Testis (tissue), 5 donors: ENCODE measurements at places on chromosomes 13 and 19. TPM values are rescaled to one million over a fixed set of nuclear protein-coding genes. Genes with fewer than 3 reads are reported as not detected.

Gene NANOS3
- 9.3 TPM for polyA plus RNA-seq

Gene PEAK3
- polyA plus RNA-seq, result 0.16 TPM

Gene TEAD2
- polyA plus RNA-seq, result 29.6 TPM

GRCh38 chr19:48799358-48800300 is 11.2 kb downstream of the BCAT2 start:
- no peaks in the 10 kb centered on the region for H3K36me3 ChIP-seq
- H3K4me3 ChIP-seq, result no peak overlapping the region
- no peaks in the 10 kb centered on the region for H3K27me3 ChIP-seq
- DNase-seq, result no peak
- peaks cover 12% of the 10 kb centered on the region for H3K4me1 ChIP-seq
- no peak overlapping the region for H3K27ac ChIP-seq

DNA sequence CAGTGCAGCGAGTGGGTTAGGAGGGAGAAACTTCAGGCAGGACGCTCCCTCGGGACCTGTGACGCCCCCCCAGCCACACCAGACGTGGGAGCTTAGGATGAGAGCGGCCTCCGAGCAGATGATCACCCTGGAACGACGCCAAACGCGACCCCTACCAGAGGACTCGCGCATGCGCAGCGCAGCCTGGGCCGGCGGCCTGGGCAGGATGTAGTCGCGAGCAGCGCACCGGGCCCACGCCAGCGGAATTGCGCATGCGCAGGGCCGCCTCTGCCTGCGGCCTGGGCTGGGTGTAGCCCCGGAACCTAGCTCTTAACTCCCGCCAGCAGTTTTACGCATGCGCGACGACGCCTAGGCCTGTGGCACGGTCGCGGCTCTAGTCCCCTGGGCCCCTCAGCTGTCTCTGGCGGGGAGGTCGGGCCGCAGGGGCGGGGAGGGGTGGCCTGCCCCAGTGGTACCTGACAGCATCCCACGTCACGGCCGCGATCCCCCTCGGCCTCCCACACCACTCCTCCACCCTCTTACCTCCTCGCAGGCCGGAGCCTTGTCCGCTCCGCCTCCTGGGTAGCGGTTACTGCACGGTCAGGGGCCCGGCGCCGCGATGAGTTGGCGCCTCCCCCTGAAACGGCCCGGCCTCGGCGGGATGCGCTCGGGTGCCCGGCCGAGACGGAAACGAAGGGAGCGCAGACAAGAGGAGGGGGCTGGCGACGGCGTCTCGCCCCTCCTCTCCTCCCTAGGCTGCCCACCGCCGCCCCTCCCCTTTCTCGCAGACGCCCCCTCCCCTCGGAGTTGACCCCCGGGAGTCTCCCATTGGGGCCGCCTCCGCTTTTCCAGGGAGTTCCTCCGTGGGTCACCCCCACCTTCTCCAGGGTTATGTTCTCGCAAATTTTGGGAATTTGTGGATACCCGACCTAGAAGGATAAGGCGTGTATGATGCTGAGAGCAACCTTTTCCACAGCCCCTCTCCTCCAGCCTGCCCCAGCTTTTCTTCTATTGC is at the start of gene RCBTB2:
TSS of gene RCBTB2 (minus strand) at position 575 of the 994 bp plus-strand sequence. CDS start 11,141 bp downstream, outside the sequence.
- DNase-seq, result peak; percentile 98
- H3K27me3 ChIP-seq, result no peaks in the 10 kb centered on the region
- no peaks in the 10 kb centered on the region for H3K4me1 ChIP-seq
- peak within 1 kb of the TSS; percentile 92 for H3K4me3 ChIP-seq

DNA sequence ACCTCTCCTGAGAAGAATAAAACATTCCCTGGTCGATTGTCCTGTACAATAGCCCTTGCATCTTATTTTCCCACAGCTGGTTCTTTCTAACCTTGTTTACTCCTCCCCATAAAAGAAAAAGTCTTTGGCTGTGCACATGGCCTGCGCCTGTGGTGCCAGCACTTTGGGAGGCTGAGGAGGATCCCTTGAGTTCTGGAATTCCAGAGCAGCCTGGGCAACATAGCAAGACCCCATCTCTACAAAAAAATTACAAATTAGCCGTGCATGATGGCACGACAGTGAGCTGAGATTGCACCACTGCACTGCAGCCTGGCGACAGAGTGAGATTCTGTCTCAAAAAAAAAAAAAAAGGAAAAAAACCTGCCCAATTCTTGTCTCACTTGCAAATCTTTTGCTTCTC is 7.2 kb upstream of the NUP62 start:
- no peaks in the 10 kb centered on the region for H3K27me3 ChIP-seq
- no peak for DNase-seq
- H3K4me3 ChIP-seq, result no peak overlapping the region
- no peaks in the 10 kb centered on the region for H3K36me3 ChIP-seq

DNA sequence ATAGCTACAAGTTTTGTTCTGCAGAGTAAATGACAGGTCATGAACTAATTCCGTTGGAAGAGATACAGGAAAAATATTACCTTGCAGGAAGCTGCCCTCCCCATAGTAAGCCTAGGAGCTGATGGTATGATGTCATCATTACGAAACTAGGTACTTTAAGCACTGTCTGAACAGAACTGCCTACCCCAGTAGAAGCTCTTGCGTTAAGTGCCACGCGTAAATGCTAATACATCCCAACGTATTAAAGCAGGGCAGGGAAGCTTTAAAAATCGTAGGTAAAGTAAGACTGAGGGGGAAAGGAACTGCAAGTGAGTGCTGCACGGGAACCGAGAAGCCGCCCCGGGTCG is 572 bp downstream of the UGGT2 start:
- H3K4me3 ChIP-seq, result peak overlapping the region; percentile 94
- H3K36me3 ChIP-seq, result no peaks in the 10 kb centered on the region
- peak overlapping the region; percentile 88 for H3K27ac ChIP-seq
- no peaks in the 10 kb centered on the region for H3K27me3 ChIP-seq

DNA sequence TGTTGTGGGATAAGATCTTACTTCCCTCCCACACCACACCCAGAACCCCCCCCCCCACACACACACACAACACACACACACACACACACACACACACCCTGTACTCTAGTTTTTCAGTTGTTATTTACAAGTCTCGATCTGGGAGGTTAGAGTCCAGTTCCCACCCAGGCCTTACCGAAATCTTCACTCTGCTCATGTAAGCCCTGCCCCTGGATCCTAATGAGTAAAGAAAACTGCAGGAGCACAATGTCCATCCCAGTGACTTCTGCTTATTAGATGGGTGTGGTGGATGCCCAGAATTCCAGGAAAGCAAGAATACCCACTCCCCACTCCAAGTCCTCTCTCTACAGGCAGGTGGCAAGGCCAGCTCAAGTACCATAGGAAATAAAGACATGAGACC is 23.0 kb downstream of the STARD13 start:
- no peak overlapping the region for H3K27ac ChIP-seq
- H3K27me3 ChIP-seq, result no peaks in the 10 kb centered on the region
- no peaks in the 10 kb centered on the region for H3K36me3 ChIP-seq
- no peak overlapping the region for H3K4me3 ChIP-seq
- no peak for DNase-seq

DNA sequence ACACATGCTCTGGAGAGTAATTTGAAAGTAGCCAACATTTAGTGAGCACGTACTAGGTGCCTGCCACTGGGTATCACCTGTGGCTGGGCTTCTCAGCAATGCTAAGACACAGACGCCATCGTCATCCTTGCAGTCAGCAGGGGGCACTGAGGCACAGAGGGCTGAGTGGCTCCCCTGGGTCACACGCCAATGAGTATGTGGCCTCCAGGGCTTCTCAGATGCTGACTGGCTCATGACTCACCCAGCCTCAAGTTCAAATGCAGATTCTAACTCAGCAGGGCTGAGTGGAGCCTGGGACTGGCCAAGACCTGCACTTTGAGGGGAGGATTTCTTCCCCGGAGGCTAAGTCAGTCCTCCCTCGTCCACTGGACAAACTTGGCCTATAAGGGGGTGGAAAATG is 115.1 kb upstream of the CACNA1A start:
- no peak for DNase-seq
- H3K4me1 ChIP-seq, result no peaks in the 10 kb centered on the region
- H3K36me3 ChIP-seq, result no peaks in the 10 kb centered on the region
- no peak overlapping the region for H3K4me3 ChIP-seq

DNA sequence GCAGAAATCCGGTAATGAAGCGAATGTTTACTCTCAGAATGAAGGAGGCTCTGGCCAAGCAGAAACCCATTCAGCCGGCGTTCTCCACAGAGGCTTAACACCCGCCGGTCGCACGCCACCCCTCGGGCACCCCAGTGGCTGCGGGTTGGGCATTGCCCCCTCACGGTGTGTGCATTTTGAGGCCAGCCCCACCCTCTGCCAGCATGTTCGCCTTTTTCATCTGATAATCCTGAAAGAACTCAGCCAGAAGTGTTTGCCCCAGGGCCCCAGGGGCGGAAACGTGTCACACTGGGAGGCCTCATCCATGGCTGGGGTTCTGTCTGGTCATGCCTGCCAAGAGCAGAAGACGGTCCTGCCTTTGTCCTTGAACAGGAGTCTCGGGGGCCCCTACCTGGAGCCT is 34.2 kb downstream of the COMP start:
- no peak overlapping the region for H3K4me3 ChIP-seq
- peaks cover 3% of the 10 kb centered on the region for H3K4me1 ChIP-seq
- H3K27me3 ChIP-seq, result no peaks in the 10 kb centered on the region
- no peak overlapping the region for H3K27ac ChIP-seq

- H3K4me1 ChIP-seq, result peaks cover 3% of the 10 kb centered on the region
- no peaks in the 10 kb centered on the region for H3K36me3 ChIP-seq
- no peaks in the 10 kb centered on the region for H3K27me3 ChIP-seq
- no peak for DNase-seq
- H3K27ac ChIP-seq, result no peak overlapping the region
Measured at GRCh38 chr13:29359181-29359580, 236.3 kb downstream of the SLC7A1 start.

DNA sequence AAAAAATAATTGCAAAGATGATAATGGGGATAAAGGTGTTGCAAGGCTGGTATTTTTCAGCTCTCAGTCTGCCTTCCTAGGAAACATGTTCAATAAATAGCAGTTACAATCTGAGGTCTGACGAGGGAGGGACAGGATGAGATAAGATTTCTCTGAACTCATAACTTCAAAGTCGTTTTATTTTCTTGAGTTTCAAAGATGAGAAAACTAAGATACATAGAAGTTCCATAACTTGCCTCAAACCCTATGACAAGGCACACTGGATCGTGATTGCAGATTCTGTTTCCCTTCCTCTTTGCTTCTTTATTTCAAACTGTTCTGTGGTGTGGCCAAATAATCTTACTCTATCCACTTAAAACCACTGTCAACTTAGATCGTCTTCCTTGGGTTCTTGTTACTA is 327.2 kb downstream of the GPC5 start:
- H3K27ac ChIP-seq, result no peak overlapping the region
- no peaks in the 10 kb centered on the region for H3K27me3 ChIP-seq
- H3K4me3 ChIP-seq, result no peak overlapping the region

DNA sequence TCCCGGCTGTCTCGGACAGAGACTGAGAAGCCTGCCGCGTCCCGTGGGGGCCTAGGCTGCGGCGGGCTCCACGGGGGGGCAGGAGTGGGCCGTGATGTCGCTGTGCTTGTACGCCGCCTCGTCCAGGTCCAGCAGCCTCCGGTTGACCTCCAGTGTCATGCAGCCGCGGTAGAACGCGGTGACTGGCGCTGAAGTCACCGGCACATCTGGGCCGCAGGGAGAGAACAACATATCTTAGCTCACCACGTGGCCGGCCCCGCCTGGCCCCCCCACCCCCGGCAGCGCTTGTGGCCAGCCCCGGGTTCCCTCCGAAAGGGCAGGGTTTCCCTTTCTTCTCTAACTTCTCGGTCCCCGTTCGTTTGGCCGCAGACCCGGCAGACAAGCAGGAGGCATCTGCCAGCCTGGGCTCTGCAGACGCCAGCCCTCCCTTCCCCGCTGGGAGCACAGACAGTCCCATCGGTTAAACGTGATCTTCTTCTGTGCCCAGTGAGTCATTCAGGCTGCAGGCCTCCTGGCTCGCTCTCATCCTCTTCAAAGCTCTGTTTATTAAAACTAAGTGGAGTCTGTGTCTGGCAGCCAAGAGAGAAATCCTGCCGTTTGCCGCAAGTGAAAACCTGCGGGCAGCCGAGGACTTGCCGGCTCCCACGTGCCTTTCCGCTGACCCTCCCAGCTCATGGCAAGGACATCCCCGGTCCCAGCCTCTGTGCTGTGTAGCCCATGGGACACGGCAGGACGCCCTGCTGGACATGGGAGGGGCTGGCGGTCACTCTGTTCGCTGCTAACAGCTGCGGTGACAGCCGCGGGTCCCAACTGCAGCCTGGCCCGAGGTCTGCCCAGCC is 42.8 kb downstream of the GAS6 start:
- peak; percentile 84 for DNase-seq
- no peaks in the 10 kb centered on the region for H3K27me3 ChIP-seq
- H3K4me3 ChIP-seq, result no peak overlapping the region

DNA sequence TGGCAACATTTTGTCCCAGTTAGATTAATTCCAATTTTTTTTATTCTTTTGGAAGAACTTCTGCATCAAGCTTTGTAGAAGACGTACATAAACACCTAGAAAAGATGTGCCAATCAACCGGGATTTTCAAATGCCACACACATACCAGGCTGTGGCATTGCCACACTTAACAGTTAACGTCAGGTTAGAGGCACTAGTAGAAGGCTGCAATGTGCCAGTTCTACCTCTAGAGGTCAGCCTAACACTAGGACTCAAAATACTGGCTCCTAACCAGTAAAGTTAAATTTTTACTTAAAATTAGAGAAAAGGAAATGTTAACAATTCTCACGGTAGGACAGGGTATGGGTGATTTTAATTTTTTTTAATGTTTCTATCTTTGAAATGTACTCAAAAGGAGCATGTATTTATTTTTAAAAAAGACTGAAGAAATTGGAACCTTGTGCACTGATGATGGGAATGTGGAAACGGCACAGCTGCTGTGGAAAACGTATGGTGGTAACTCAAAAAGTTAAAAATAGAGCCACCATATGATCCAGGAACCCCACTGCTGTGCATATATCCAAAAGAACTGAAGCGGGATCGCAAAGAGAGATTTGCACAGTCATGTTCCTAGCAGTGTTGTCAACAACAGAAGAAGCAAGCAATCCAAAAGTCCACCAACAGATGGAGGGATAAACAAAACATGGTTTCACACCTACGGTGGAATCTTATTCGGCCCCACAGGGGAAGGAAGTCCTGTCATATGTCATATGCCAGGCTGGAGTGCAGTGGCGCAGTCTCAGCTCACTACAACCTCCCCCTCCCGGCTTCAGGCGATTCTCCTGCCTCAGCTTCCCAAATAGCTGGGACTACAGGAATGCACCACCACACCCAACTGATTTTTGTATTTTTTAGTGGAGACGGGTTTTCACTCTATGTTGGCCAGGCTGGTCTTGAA is 30.3 kb downstream of the CRYL1 start:
- no peaks in the 10 kb centered on the region for H3K4me1 ChIP-seq
- H3K27ac ChIP-seq, result no peak overlapping the region
- H3K27me3 ChIP-seq, result no peaks in the 10 kb centered on the region
- H3K36me3 ChIP-seq, result no peaks in the 10 kb centered on the region
- no peak overlapping the region for H3K4me3 ChIP-seq

- DNase-seq, result no peak
- no peak overlapping the region for H3K4me3 ChIP-seq
- no peaks in the 10 kb centered on the region for H3K27me3 ChIP-seq
- no peak overlapping the region for H3K27ac ChIP-seq
- peaks cover 5% of the 10 kb centered on the region for H3K4me1 ChIP-seq
Measured at GRCh38 chr13:77701305-77701704, 3.8 kb downstream of the SLAIN1 start.
